Kidney tubule cell (primary cell): ENCODE measurements at places on chromosomes 3 and 15.

- peak; percentile 50 for DNase-seq
Measured at GRCh38 chr3:77348244-77348855, 308.5 kb downstream of the ROBO2 start.

- DNase-seq = no peak
Measured at GRCh38 chr3:104244680-104245220, 1122.0 kb upstream of the ALCAM start.

DNA sequence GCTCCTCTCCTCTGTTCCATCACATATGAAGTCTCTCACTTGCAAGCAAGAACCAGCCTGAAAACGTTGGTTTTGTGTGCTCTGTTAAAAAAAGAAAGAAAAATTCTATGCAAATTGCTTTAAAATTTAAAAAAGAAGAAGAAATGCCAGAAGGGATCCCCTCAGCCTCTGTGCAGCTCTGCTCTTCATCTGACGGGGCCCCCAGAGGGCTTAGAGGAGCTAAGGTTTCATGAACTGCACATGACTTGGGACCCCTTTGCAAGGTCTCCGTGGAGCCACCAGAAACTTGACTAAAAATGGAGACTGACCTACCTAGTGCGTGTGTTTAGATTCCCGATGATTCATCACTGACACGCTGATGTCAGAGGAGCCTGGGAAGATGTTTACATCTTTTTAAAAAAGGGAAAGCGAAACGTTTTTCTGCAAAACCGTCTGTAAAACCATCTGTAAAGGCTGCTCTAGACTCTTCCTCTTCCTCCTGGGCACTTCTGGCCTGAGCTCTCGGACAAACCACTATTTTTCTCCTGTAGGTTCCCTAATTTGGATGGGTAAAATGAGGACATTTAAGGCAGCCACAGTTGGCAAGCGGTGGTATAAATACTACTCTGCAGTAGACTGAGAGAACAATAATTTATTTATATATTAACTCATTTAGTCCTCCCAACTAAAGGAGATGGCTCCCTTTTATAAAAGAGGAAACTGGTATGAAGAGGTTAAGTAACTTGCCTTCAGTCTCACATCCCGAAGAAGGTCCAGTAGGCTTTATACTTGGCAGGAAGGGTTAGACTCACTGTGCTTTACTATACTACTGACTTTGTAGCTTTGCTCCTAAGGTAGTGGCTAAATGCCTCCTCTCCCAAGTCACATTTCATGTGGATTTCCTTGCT lies 67.2 kb upstream of the POLG start:
- peak; percentile 22 for DNase-seq

DNA sequence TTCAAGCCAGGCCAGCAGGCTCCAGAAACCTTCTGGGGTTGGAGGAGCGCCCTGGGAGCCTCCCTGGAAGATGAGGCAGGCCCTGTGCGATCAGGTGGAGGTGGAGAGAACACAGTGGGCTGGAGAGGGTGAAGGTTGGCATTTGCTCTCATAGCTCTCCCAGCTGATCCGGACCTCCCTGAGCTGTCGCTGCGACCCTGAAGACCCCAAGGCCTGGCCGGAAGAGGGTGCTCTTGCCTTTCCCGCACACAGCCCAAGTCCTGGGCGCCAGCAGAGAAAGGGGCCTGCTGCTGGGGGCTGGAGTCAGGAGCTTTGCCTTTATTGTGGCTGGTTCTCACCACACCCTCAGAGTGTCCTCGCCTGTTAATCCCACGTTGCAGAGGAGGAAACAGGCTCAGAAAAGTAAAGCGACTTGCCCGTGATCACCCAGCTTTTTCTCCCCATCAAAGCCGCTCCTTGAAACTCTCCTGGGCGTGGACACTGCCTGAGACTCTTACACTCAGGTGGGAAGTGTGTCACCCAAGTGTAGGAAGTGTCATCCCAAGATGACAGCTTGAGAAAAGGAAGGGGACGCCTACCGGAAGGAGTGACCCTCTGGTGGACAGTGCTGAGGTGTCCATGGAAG lies 8.6 kb upstream of the RPL29 start:
- DNase-seq = no peak

- no peak for DNase-seq
Measured at GRCh38 chr3:100396967-100397366, 3.9 kb downstream of the TOMM70 start.

GRCh38 chr3:140206196-140207040 lies 271.4 kb downstream of the CLSTN2 start:
- DNase-seq = peak; percentile 42

- peak; percentile 48 for DNase-seq
Measured at GRCh38 chr15:37981775-37982174, 47.3 kb downstream of the TMCO5A start.

GRCh38 chr3:162777118-162777517 lies 1280.5 kb downstream of the OTOL1 start:
- no peak for DNase-seq

- no peak for DNase-seq
Measured at GRCh38 chr3:106687905-106688304, 689.3 kb upstream of the CCDC54 start.

- no peak for DNase-seq
Measured at GRCh38 chr3:30657914-30658313, 51.5 kb downstream of the TGFBR2 start.

- DNase-seq = peak; percentile 52
Measured at GRCh38 chr15:62390791-62391640, 225.9 kb upstream of the C2CD4B start.

DNA sequence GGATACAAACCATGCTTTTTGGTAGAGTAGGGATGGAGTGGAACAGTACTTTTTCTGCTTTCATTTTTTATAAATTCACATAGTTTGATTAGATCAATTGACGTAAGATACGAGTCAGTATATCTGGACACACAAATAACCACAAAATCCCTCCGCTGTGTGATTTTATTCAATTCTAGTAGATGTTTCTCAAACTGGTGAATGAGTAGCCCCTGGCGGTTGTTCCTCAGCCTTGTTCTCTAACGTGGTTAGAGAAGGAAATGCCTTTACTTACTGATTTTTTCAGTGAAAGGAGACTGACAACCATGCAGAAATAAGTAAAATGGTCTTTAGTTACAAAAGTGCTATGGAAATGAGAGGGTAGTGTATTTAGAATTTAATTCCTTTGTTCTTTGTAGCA lies 161.0 kb downstream of the TCF12 start:
- DNase-seq = peak; percentile 13

DNA sequence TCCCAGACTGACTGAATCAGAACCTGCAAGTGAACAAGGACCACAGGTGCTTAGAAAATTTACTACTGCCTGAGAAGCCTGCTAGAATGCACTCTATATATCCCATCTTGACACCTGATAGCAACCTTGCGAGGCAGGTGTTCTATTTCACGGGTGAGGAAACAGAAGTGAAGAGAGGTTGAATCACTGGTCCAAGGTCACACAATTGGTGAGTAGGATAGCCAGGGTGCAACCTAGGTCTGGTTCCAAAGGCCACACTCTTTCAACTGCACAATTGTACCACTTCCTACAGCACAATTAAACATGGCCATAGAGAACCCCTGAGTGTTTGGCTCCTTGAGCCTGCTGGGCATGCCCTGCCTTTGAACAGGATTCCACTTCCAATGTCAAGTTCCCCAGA lies 87.0 kb downstream of the RAB11A start:
- DNase-seq = no peak

DNA sequence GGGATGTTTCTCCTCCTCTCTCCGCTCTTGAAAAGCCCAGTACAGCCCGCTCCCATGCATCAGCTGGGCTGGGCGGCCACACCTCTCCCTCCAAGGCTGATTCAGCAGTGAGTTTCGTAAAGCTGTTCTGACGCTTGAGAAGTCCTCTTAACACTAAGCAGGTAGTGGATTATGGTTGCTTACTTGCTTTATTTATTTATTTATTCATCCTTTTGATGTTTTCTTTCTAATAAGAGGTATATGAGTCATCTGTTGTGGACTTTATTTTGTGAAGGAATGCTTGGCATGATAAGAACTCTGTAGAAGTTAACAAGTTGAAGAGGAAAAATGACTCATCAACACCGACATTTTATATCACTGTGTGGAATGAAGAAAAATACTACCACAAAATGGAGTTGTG lies 285.0 kb downstream of the SQOR start:
- peak; percentile 93 for DNase-seq

DNA sequence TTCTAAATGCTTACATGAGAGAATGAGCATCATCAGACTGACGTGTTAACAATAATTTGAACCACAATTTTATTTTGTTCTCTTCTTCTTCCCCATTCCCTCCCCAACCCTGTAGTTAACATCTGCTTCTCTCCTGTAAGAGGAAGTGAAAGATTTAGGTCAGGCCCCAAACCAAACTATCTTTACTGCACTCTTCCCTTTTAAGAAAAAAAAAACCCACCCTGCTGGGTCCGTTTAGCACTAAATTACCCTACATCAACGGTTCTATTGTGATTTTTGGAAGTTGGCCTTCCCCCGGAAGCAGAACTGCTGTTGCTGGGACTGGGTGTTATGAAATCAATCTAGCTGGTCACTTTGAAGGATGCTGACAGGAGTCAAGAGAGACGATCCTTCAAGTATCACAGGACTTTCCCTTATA lies 49.4 kb downstream of the NFKBIZ start:
- no peak for DNase-seq

DNA sequence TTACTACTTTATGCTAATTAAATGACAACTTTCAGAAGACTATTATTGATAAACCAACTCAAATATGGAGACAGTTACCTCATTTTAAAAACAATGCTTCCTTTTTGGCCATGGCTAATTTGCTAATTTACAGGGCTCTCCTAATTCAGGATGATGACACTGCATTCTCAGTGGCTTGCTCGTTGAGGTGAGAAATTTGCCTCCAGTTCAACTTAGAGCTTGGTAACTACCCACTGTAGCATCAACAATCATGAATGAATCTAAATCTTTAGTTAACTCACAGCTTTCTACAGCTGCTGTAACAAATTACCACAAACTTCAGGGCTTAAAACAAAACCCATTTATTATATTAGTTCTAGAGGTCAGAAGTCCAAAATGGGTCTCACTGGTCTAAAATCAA lies 14.0 kb downstream of the PBRM1 start:
- DNase-seq = peak; percentile 64

- DNase-seq = peak; percentile 22
Measured at GRCh38 chr15:60787837-60788691, 309.1 kb upstream of the ICE2 start.

DNA sequence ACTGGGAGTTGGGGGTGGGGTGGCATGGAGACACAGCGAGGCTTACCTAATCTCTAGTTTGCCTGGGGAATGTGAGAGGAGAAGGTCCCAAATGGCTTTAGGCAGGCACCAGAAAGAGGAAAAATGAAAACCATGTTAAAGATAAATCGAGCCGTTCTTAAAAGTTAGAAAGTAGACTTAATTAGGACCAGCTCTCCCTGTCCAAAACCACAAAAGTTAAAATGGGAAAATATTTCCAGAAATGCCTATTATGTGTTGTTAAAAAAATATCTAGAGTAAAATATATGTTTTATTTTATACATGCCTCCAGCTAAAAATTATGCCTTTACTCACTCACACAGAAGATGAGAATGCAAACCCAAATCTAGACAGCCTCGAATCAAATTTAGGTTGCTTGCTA lies 50.1 kb downstream of the LRTM1 start:
- DNase-seq = no peak

DNA sequence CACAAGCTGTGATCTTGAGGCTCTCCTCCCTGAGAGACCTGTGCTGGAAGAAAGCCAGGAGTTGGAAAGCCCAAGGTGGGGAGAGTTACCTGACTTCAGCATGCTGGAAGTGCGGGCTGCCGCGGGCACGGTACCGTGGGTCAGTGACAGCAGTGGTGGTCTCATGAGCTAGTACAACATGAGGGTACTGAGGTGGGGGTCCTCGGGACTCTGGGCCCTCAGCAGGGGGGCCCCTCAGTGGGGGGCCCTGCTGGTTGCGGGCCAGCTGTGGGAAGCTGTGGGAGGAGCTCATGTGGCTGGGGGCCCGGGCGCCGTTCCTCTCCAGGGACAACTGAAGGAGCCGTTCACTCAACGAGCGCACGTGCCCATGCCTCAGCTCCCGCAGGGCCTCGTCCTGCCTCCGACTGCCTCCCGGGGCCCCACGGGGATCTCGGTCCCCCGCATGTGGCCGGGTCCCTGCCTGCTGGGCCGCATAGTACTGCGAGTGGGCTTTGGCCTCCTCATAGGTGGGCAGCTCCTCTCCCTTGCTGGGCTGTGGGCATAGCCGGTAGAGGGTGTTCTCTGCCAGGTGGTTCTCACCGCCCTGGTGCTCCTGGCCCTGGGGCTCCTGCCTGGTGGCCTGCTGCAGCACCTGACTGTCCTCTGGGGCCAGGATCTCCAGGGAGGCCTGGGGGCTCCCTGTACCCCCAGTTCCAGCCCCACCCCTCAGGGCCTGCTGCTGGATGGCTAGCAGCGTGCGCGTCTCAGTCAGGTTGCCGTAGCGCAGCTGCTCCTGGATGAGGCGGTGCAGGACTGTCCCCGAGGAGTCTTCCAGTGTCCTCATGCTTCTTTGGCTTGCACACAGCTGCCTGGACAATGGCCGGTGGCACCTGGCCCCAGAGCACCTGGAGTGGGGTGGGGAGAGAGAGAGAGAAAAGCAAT lies 3.4 kb downstream of the AMOTL2 start:
- DNase-seq = peak; percentile 47

DNA sequence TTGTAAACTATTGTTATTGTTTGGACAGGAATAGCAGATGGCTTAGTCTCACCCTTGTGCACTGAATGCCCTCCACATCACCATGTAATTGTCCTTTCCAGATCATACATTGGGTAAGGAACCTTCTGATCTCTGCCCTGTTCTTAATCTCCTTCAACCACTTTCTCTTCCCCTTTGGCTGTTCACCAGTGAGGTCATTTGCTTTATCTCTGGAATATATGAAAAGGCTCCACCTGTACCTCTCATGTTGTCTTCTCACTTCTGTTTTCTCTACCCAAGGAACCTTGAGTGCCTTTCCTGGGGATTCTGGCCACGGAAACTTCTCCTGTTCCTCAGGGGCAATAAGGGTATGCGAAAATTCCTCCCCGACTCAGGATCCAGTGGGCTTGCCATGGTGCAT lies 28.5 kb downstream of the MCTP2 start:
- no peak for DNase-seq

- DNase-seq = peak; percentile 60
Measured at GRCh38 chr3:184289426-184289938, 9.6 kb upstream of the PSMD2 start.

DNA sequence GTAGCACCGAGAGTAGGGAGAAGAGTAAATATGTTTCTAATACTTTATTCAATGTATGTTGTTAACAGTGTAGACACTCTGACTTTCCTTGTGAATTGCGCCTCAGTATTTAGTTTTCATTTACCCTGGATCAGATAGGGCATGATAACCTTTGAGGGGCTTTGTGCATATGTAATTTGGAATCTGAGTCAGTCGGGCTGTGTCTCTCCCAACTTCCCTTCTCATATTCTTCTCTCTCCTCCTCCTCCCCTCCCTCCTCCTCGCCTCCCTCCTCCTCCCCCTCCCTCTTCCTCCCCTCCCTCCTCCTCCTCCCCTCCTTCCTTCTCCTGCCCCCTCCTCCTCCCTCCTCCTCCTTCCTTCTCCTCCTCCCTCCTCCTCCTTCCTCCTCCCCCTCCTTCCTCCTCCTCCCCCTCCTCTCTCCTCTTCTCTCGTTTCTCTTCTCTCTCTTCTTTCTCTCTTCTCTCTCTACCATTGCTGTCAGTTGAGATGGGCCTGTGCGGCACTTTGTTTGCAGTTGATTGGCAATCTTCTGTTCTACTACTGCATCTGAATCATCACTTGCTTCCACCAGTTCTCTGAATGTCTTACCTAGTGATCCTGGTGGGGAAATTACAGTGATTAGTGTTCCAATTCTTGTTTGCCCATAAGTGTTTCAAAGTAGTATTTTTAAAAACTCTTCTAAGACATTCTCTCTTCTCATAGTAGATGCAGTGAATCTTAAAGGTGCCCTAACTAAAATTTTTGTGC lies 162.3 kb downstream of the PGPEP1L start:
- peak; percentile 23 for DNase-seq

- DNase-seq = no peak
Measured at GRCh38 chr3:38173834-38174418, 8.6 kb downstream of the OXSR1 start.

GRCh38 chr3:152069871-152070270 lies 196.4 kb downstream of the SUCNR1 start:
- DNase-seq = peak; percentile 60
